Esophagus muscularis mucosa (tissue), 4 donors: ENCODE measurements at places on chromosomes 1 and 21. TPM values are rescaled to one million over a fixed set of nuclear protein-coding genes. Genes with fewer than 3 reads are reported as not detected.

GRCh38 chr1:208475951-208476845 is 232.0 kb upstream of the PLXNA2 start:
- no peak for DNase-seq

DNA sequence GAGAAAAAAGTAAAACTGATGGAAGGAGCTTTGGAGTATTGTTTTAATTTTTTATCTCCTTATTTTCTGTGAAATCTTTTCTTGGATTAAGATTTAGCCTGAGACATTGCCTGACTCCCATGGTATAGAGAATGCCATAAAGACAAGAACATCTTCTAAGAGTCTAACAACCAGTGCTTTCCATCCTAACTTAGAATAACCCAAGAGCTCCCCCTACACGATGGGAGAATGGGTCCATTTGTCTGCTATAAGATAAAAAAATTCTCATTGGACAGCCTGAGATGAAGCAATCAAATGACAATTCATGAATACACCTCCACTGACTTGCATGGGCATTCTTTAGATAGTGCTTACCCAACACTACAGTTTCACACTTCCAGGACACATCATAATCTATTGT is 478.1 kb downstream of the TTLL7 start:
- DNase-seq, result no peak

GRCh38 chr21:46361176-46361575 is 37.2 kb downstream of the PCNT start:
- DNase-seq, result no peak

- DNase-seq, result no peak
Measured at GRCh38 chr1:150269451-150269850, 635 bp upstream of the APH1A start.

- no peak for DNase-seq
Measured at GRCh38 chr1:15207829-15208429, 39.1 kb upstream of the FHAD1 start.

Gene PTAFR
- total RNA-seq, result 6.2 TPM
